ENCODE measurements at places on chromosomes 12 and 14.

GRCh38 chr12:87302126-87302745 lies 727.0 kb downstream of the C12orf50 start:
- DNase-seq = no peak

DNA sequence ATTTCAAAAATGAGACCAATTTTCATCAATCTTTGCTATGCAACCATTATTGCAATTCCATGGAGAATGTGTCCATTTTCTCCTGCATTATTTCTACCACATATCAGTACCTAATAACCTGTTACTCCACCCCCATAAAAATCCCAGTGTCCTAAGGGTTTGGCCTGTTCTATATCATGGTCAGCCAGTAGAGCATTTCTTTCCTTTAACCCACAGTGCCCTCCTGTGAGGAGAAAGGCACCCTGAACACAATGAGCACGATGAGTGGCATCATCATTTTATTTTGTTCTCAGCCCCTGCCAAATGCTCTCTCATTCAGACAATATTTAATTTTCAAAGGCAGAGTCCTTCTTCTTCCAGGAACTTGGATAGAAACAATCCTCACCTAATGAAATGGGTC lies 11.6 kb upstream of the IFNG-AS1 start:
- DNase-seq = no peak

- peak; percentile 22 for DNase-seq
These were observed 456.7 kb upstream of the SEL1L start for GRCh38 chr14:81990312-81990761.

DNA sequence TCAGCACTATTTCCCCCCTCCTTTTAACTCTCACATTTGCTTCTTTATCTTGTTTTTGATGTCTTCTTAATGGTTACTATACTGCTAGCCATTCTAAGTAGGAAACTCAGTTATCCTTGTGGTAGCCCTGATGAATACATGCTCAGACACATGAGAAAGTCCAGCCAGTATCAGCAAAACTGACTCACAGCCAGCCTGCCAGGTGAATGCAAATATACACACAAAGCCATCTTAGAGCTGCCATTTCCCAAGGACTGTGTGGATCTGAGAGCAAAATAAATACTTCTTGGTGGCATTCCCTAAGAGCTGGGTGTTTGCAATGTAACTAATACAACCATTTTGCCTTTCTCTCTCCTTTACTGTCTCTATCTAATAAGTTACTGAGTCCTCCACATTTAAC lies 455.2 kb downstream of the CCER1 start:
- DNase-seq = no peak

DNA sequence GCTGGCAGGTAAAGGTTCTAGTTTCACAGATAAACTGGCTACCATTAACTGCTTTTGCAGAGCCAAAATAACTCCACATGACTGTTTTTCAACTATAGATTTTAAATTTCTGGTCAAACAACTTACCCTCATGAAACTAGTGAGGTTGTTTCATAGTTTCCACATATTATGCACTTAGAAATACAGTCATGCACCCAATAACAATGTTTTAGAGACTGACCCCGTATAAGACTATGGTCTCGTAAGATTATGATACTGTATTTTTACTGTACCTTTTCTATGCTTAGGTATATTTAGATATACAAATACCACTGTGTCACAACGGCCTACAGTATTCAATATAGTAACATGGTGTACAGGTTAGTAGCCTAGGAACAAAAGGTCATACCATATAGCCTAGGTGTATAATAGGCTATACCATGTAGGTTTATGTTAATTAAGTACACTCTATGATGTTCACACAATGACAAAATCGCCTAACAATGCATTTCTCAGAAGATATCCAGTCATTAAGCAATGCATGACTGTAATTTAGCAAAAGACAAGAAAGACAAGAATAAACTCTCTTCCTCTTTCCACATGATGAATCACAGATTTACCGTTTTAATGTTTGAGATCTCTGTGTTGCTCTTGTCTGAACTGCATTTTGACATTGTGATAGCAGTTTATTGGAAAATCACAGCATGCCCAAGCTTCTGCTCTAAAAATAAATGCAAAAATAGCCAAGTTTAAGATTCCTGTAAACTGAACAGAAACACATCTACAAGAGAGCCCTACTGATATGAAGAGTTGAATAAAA lies 17.1 kb downstream of the DICER1 start:
- no peak for DNase-seq

- DNase-seq = no peak
These were observed 59.6 kb downstream of the FBXL14 start for GRCh38 chr12:1534748-1535147.

DNA sequence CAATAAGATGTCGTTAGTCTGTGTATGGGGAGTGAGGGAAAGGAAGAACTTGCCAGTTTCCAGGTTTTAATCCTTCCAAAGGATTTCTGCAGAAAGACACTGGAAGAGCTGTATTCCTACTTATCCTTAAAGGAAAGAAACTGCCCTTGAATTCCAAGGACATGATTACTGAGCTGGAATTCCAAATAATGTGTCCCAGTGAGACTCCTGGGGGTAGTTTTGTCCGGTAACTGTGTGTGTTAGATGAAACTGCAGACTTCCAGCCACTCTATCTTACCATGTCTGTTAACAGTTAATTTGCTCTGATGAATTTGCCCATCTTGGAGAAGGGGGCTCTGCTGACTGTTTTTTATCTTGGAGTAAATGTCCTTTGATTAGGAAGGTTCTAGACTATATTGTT lies 33.0 kb downstream of the CKB start:
- DNase-seq = no peak

DNA sequence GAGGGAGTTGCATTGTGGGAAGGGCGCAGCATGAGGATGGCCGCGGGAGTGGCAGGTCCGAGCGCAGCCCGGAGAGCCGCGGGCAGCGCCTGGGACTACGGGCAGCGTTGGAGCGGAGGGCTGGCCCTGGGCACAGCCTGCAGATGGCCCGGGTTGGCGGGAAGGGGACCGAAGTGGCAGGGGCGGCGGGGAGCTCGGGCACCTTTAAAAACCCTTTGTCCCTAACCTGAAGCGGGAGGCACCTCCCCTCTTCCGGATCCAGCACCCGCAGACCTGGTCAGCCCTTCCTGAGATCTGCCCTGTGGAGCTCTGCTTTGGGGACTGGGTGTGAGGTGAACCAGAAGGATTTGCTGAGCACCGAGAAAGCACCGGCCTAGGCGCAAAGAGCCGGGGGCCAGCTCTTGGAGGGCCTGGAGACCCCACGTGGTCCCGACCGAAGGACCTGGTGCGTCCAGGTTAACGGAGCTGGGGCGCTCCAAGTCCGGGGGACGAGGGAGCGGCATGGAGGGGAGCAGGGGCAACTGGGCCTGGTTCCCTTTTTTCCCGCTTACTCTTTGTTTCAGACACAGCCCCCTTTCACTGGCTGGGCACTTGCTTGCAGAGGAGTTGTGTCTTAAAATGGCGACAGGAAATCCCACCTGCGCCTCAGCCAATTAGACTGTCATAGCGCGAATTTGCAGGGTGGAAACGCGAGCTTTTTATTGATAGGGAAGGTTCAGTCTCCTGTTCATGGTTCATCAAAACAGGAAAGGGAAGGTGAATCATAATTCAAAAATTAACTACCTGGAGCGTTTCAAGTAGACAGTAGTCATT lies 792 bp upstream of the SLC38A1 start:
- peak; percentile 35 for DNase-seq

DNA sequence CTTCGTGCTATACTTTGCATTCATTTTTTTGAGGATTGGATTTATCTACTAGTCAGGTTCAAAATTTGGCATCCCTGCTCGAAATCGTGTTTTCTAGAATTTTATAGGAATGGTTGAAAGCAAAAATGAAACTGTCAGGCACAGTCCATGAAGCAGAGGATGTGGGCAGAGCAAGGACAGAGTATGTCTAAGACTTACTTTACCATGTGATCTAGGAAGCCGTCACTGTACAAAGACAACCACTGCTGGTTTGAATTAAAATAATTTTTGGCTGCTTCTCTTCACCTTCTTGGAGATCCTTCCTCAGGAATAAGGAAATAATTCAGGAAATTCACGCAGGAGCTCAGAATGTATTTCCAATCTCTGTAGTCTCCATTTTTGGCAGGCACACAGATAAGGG lies 31.6 kb upstream of the SGPP1 start:
- no peak for DNase-seq

DNA sequence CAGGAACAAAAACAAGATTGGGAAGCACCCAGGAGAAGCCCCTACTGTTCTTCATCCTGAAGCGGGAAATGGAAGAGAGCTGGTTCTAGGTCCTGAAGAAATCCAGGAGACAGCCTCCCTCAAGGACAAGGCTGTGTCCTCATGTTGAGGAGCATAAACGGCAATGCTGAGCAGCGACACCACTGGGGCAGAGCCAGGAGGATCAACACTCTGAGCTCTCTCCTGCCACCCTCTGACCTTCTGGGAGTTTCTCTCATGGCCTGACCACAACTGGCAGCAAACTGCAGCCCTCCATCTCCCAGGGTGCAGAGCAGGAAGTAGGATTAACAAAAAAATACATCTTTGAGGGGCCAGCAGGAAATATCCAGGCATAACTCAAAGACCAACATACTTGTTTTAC lies 1292.2 kb upstream of the TMEM132C start:
- no peak for DNase-seq

DNA sequence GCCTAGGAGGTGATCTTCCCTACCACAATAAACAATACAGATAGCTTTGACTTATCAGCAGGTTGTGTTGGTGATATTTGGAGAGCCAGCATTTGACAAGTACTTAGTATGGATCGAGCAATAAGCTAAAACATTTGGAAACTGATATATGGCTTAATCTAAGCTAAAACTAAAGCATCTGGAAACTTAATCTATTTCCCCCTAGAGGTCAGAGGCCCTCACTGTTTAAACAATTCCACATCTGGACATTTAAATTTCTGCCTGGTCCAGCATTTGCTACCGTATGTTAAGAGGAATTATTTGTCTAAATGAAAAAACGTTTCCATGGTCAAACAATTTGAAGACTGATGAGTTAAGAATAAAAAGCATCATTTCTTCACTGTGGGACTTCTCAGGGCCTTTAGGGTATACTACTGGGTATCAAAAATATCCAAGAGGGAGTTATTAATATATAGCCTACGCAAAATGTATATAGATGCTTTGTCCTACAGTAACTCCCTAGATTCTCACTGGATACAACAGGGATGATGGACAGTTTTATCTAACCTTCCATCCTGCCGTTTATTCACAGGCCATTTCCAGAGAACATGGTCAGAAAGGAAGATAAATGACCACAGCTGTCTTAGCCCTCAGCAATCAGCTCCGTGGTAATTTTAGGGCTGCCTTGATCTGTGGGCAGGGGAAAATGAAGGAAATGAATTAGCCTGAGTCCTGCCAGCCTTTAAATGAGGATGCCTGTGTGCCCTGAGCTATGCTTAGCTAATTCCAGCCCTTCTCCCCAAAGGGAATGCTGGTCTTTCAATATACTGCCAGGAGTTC lies 135.4 kb upstream of the NUDT4 start:
- DNase-seq = no peak

DNA sequence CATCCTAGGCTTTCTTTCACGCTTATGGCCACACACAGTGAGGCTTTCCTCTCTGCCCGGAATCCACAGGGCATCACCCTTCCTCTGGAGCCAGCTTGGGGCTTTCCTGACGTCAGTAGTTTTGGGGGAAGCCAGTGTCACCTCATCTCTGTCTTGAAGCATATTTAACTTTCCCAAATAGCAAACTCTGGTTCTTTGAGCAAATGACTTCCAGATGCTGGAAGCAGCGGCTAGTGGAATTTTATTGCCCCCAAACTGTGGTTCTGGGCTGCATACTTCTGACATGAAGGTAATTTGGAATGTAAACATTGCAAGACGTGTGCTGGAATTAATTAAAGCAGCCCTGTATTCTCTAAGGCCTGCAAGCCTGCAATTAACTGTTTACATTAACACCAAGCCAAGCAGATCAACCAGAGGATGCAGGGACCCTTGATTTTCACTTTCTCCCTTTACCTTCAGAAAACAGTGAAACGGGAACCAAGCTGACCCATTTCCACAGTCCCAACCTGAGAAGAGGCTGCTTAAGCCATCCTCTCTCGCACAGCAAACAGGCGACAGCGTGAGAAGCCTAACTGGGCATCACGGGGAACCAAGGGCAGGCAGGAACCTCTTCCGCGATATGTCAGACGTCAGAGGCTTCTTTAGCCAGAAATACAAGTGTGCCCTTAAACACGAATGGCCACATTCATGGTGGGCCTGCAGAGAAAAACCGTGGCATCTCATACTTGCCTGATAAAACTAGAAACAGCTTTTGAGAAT lies 258.4 kb downstream of the CACNA1C start:
- no peak for DNase-seq

GRCh38 chr14:75067212-75067611 lies 2.2 kb upstream of the ZC2HC1C start:
- no peak for DNase-seq

- no peak for DNase-seq
These were observed 99.9 kb upstream of the RFLNA start for GRCh38 chr12:124194893-124195566.

GRCh38 chr12:124484526-124484953 lies 82.9 kb downstream of the NCOR2 start:
- no peak for DNase-seq

DNA sequence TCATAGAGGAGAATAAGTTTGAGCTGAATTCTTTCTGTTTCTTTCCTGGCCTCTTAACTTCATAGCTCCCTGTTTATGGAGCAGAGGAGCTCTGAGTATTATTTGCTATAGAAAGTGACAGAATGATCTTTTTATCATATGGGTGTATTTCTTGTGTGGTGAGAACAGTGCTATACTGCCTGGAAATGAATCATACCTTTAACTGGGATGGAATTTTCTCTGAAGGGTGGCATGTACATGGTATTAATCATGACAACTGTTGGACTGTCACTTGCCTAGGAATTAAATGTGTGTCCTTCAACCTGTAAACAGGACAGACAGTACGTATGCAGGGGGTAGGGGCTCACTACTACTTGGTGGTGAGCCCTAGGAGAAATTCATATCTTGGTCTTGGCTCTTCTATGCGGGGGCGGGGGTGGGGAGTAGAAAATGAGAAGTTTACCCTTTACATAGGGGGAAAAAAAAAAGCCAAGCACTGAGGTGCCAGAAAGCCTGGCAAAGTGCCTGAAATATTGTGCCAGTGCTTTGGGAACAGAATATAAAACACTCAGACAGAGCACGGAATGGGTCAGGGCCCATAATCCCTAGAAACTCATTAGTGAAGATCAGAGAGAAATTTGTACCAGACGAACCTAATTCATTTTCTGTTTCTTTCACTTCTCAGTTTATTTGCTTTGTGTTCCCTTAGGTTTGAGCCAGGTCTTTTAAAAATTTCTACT lies 33.8 kb downstream of the ARMH4 start:
- DNase-seq = no peak

DNA sequence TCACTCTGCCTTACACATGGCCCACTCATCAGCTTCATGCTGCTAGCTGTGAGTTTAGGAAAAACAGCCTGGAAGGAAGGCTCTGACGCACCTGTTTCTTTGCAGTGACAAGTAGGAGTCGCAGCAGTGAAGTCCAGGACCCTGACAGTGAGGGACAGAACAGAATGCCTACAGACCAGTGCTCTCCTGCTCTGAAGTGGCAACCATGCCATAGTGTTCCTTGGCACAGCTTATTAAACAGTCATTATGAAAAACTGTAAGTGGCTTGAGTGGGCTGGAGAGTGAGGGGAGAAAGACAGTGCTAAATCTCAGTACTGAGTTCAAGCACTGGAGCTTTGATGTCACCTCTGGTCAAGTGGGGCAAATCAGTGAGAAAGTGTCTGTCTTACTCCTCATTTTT lies 61.7 kb downstream of the MYRFL start:
- DNase-seq = no peak
